CD4-positive, alpha-beta T cell treated with Interleukin-1 beta for 1 hour (primary cell): ENCODE measurements at places on chromosomes 6 and 20.

DNA sequence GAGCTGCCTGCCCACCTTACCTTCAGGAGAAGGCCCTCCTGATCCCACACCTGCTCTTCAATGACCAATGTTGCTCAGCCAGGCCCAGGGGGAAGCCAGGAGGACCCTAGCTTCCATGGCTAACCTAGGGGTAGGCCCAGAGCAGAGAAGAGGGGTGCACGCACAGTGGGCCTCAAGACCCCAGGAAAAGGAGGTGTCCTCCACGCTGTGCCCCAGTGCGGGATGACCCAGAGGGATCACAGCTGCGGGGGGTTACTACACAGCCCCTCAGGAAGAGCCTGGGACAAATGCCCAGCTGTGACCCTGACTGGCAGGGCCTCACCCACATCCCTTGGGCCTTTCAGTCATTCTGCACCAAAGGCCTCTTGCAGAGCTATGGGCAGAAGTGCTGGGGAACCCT lies 31.6 kb upstream of the APMAP start:
- DNase-seq, result no peak

- DNase-seq, result peak; percentile 46
Observed at GRCh38 chr20:36093025-36093803, 61.3 kb upstream of the EPB41L1 start.

GRCh38 chr6:1381481-1382330 lies 7.7 kb upstream of the FOXF2 start:
- peak; percentile 55 for DNase-seq

GRCh38 chr6:98716341-98716740 lies 118.0 kb upstream of the POU3F2 start:
- DNase-seq, result no peak

DNA sequence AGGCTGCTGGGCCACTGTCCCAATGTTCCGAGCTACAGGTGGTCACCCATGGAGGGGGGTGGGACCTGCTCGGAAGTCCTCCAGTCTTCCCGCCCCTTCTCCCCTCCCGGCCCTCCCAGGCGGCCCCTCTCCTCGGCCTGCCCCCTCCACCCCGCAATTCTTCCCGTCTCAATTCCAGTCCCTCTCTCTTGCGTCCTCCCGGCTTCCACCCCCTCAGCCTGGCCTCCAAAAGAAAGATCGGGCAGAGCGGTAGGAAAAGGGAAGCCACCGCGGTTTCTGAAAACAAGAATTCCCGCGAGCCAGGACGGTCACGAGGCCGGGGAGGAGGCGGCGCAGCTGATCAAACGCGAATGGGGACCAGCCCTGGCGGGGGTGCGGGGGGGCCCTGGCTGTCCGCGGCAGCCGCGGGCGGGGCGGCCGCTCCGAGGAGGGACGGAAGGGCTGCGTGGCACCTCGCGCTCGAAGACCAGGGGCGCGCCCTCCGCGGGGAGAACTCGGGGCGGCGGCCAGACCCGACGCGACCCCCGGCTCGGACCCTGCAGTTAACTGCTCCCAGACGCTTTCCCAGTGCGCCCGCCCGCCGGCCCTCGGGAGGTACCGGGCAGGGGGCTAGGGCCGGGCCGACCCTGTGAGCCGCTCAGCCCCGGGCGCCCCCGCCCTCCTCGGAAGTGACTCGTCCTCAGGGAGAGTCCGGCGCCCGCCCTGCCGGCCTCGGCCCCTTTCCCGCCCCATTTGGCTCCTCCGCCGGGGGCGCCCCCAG lies 1.0 kb downstream of the PXDC1 start:
- peak; percentile 36 for DNase-seq

- DNase-seq, result no peak
Observed at GRCh38 chr6:16762268-16762549, 949 bp upstream of the ATXN1 start.
